ENCODE measurements at places on chromosomes 3 and 15. TPM values are rescaled to one million over a fixed set of nuclear protein-coding genes. Genes with fewer than 3 reads are reported as not detected.
A peak's percentile ranks its signal among the peaks of the same experiment; 100 is the strongest.

PLSCR1 gene
- total RNA-seq: 81.8 TPM

SPINT1 gene
- total RNA-seq: 134 TPM

SV2B gene
- 4.9 TPM for total RNA-seq

SLTM gene
- 163 TPM for total RNA-seq

DPPA2 gene
- not detected for total RNA-seq

INSYN1 gene
- 8.3 TPM for total RNA-seq

TMEM40 gene
- total RNA-seq: 1.8 TPM

GMPPB gene
- total RNA-seq: 40.0 TPM

ZDHHC23 gene
- total RNA-seq: 7.2 TPM

ICE2 gene
- total RNA-seq: 28.5 TPM

- no peaks in the 10 kb centered on the region for H3K27me3 ChIP-seq
- peaks cover 11% of the 10 kb centered on the region for H3K36me3 ChIP-seq
Observed at GRCh38 chr3:49914906-49915305, 11.2 kb upstream of the MST1R start.

GRCh38 chr3:116161575-116162525 lies 283.4 kb downstream of the LSAMP start:
- no peaks in the 10 kb centered on the region for H3K27me3 ChIP-seq
- H3K36me3 ChIP-seq: no peaks in the 10 kb centered on the region
- no peaks in the 10 kb centered on the region for H3K4me1 ChIP-seq

DNA sequence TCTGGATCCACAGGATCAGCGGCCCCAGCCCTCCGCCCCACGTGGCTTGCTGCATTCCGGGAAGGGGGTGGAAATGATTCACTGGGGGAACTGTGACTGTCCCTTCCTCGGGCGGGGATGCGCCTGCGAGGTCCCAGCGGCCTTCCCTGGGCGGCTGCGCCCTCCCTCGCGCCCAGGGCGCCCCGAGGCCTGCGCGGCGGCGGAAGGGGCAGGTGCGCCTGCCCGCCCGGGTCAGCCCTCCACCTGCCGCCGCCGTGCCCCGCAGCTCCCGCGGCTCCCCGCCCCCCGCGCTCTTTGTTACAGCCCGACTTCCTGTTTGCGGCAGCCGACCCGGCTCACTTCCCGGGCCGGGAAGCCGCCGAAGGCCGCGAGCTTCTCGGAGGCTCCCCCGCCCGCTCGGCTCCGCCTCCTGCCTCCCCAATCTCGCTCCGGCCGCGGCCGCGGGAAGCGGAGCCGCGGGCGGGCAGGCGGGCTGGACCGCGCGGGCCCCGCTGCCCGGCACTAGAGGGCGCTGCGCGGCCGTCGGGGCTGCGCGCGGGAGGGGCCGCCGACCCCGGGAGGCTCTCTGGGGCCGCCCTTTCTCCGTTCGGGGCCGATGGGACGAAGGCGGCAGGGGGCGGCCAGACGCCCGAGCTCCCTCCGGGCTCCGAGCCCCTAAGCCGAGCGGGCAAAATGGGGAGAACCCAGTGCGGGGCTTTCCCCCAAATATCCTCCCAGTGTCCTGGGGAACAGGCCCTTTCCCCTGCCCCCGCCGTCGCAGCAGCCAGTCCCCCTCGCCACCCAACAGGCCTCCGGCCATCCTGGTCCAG lies 11.5 kb upstream of the CHAC1 start:
- H3K4me3 ChIP-seq: peak overlapping the region; percentile 44
- peak overlapping the region; percentile 85 for H3K27ac ChIP-seq
- peak; percentile 66 for DNase-seq
- H3K36me3 ChIP-seq: no peaks in the 10 kb centered on the region

GRCh38 chr3:15295506-15295905 lies 36.9 kb downstream of the SH3BP5 start:
- H3K4me1 ChIP-seq: peaks cover 23% of the 10 kb centered on the region
- no peaks in the 10 kb centered on the region for H3K36me3 ChIP-seq
- no peak for DNase-seq
- peak overlapping the region; percentile 48 for H3K27ac ChIP-seq
- H3K4me3 ChIP-seq: no peak overlapping the region
- no peaks in the 10 kb centered on the region for H3K27me3 ChIP-seq

- no peaks in the 10 kb centered on the region for H3K4me1 ChIP-seq
- no peak for DNase-seq
- no peak overlapping the region for H3K4me3 ChIP-seq
- no peaks in the 10 kb centered on the region for H3K27me3 ChIP-seq
Observed at GRCh38 chr3:186831798-186832197, 10.7 kb upstream of the ADIPOQ start.

DNA sequence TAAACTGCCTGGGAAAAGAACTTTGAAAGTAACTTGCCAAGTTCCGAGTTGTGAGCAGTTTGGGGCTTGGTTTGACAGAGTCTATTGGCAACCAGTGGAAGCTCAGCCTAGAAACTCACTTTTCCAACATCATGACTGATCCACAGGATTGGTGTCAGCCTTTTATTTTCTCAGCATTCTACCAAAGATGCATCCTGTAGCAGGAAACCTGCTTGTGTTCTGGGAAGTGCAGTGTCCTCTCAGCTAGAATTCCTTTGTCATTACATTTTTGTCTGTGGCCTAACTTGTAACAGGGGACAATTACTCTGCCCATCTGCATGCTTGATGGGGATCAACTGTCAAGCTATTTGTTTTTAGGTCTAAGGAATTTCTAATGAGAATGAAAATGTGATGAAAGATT lies 116.7 kb upstream of the LMOD3 start:
- no peak overlapping the region for H3K27ac ChIP-seq
- H3K4me3 ChIP-seq: no peak overlapping the region
- no peaks in the 10 kb centered on the region for H3K36me3 ChIP-seq
- DNase-seq: no peak

GRCh38 chr15:52254391-52254790 lies 41.2 kb downstream of the MYO5C start:
- no peaks in the 10 kb centered on the region for H3K4me1 ChIP-seq
- no peak overlapping the region for H3K4me3 ChIP-seq
- H3K27ac ChIP-seq: no peak overlapping the region
- no peaks in the 10 kb centered on the region for H3K27me3 ChIP-seq
- no peaks in the 10 kb centered on the region for H3K36me3 ChIP-seq
- DNase-seq: no peak

GRCh38 chr15:83166218-83166617 lies 41.4 kb downstream of the HDGFL3 start:
- H3K36me3 ChIP-seq: no peaks in the 10 kb centered on the region
- H3K4me1 ChIP-seq: no peaks in the 10 kb centered on the region
- no peaks in the 10 kb centered on the region for H3K27me3 ChIP-seq
- no peak overlapping the region for H3K4me3 ChIP-seq
- no peak for DNase-seq

DNA sequence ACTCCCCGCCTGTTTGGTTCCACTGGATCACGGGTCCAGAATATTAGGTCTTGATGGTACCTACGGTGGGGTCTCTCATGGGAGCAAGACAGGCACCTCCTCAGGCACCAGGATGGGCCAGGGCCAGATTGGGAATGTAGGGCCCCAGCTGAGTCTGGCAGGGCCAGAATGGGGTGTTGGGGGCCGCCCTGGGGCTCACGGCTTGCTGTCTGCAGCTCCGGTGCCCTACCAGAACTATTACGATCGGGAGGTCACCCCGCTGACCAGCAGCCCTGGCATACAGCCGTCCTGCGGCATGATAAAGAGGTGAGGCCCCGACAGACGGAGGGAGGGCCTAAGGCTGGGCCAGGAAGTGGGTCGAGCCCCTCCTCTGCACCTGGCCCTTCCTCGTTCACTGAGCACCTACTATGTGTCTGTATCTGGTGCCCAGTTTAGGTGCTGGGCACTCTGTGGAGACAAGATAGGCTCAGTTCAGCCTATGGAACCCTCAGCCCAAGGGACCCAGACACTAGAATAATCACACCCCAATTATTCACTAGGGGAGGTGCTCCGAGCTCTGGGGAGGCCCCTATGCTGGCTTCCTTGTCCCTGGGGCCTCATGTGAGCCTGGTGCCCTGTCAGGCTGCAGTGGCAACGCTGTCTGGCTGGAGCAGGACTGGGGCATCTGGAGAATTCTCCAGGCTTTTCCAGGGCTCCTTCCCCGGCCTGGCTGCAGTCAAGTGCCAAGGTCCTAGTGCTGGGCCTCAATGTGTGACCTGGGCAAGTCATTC lies 37.9 kb downstream of the PSTPIP1 start:
- H3K27ac ChIP-seq: no peak overlapping the region
- H3K36me3 ChIP-seq: no peaks in the 10 kb centered on the region
- H3K4me1 ChIP-seq: no peaks in the 10 kb centered on the region
- DNase-seq: peak; percentile 8
- no peaks in the 10 kb centered on the region for H3K27me3 ChIP-seq

GRCh38 chr3:67495751-67496150 lies 158.7 kb downstream of the SUCLG2 start:
- no peak overlapping the region for H3K4me3 ChIP-seq
- H3K27ac ChIP-seq: no peak overlapping the region
- DNase-seq: no peak
- H3K36me3 ChIP-seq: no peaks in the 10 kb centered on the region
- H3K27me3 ChIP-seq: no peaks in the 10 kb centered on the region
- H3K4me1 ChIP-seq: no peaks in the 10 kb centered on the region

- no peak for DNase-seq
- no peak overlapping the region for H3K4me3 ChIP-seq
- H3K27ac ChIP-seq: no peak overlapping the region
- no peaks in the 10 kb centered on the region for H3K36me3 ChIP-seq
Observed at GRCh38 chr15:35317217-35317616, 228.7 kb downstream of the DPH6 start.

GRCh38 chr3:12870942-12871341 lies 29.6 kb upstream of the RPL32 start:
- H3K36me3 ChIP-seq: no peaks in the 10 kb centered on the region
- DNase-seq: no peak
- no peaks in the 10 kb centered on the region for H3K4me1 ChIP-seq
- no peak overlapping the region for H3K27ac ChIP-seq
- no peak overlapping the region for H3K4me3 ChIP-seq
- H3K27me3 ChIP-seq: peaks cover 4% of the 10 kb centered on the region

DNA sequence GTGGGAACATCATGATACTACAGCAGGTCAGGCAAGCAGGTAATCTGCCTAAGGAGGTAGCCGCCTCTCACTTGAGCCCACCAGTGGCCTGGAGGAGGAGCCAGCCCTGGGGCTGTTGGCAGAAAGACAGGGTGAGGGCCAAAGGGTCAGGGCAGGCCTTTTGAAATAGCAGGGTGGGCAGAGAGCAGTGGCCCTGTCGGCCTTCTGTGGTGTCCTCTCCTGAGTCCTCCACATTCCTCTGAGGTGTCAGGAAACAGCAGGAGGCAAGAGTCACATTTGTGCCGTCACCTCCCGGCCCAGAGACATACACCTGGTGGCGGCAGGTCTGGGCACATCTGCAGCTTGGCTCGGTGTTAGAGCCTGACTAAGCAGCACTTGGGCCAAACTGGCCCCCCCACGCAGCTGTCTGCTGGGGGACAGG lies 3.9 kb upstream of the BNC1 start:
- H3K36me3 ChIP-seq: no peaks in the 10 kb centered on the region
- H3K4me1 ChIP-seq: no peaks in the 10 kb centered on the region
- H3K4me3 ChIP-seq: no peak overlapping the region
- H3K27me3 ChIP-seq: no peaks in the 10 kb centered on the region
- H3K27ac ChIP-seq: peak overlapping the region; percentile 40
